NCI-H146 (cell line): ENCODE measurements at places on chromosomes 6 and 20.
A peak's percentile ranks its signal among the peaks of the same experiment; 100 is the strongest.

DNA sequence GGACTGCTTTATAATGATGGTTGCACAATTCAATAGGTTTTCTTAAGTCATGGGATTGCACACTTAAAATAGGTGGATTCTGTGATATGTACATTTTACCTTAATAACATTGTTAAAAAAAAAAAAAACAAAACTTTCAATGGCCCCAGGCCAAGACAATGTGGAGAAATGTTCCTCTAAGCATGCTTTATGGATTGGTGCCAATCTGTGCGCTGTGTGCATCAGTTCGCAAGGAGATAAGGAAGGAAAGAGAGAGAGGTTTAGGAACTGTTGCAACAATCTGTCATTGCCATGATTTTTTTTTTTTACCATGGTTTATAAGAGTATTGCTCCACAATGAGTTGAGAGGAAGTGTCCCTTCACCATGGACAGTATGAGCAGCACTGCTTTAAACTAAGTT lies 399.6 kb downstream of the PTPRT start:
- no peak for DNase-seq

GRCh38 chr20:54219751-54220426 lies 12.0 kb downstream of the PFDN4 start:
- DNase-seq = peak; percentile 37

GRCh38 chr6:33654831-33655554 lies 33.9 kb downstream of the ITPR3 start:
- DNase-seq = no peak

DNA sequence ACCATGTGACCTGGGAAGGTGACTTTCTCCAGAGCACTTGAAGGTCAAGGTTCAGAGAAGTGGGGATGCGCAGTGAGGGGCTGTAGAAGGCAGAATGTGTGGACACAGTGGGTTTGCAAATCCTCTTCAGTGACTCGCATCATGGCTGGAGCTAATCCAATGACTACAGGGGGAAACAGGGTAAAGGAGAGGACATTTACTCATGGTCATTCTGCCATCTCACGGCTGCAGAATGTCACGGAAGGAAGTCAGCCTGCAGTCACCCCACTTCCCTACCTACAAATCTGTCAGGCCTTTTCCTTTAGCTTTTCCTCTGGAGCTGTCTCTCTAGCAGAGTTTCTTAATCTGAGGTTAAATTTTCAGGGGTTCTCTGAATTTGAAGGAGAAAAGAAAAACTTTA lies 337.6 kb downstream of the CDC5L start:
- DNase-seq = no peak

GRCh38 chr6:112058243-112059032 lies 4.5 kb downstream of the CCN6 start:
- no peak for DNase-seq

- DNase-seq = no peak
Measured at GRCh38 chr6:85756982-85757381, 114.3 kb upstream of the SYNCRIP start.
